GM13977 (cell line): ENCODE measurements at places on chromosomes 1 and 21.

DNA sequence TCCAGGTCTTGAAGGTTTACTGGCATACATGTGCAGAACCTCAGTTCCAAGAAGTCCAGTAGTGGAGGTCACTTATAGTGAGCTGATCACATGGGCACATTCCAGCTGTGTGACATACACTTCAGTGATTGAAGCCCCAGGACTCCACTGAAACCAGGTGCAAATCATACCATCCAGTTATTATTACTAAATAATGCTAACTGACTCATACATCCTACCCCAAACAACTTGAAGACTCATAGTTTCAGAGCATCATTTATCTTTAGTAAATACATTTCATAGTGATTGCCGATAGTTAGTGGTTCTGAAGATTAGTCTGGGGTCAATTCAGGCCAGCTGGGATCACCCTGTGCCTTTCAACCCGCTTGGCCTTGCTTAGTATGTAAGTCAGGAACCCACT lies 137.9 kb upstream of the UBE2U start:
- DNase-seq = no peak

DNA sequence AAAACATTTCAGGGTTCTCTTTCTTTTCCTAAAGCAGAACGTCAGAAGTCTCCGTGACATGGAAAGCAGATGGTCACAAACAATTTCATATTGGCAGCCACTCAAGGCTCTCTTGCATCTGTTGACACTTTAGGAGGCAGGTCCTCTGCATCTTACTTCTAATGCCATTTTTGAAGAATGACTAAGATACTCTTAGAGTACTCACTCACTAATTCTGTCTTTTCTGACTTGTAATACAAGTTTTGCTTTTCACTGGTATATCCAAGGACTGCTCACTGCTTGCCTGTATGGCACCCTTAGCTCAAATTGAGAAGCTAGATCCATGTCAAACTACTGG lies 68.3 kb downstream of the PRRX1 start:
- no peak for DNase-seq

DNA sequence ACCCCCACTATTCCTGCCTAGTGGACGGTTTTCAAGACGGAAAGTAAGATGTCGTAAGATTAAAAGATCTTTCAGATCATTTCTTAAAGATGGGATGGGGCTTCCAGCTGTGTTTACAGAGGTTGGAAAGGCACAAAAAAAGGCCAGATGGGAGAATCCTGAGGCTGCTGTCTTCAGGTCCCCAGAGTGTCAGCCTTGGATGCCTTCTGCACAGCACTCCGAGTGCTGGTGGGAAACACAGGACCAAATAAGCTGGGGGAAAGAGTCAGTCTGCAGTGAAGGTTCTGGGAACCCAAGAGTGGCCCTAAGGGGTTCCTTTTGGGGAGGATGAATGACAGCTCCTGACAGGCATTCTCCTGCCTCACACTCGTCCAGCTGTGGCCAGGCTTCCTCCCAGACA lies 96.5 kb downstream of the COLGALT2 start:
- no peak for DNase-seq

- no peak for DNase-seq
Measured at GRCh38 chr1:151158751-151159251, 2.4 kb downstream of the TNFAIP8L2 start.

- no peak for DNase-seq
Measured at GRCh38 chr1:108646648-108647269, 14.1 kb downstream of the HENMT1 start.

- DNase-seq = no peak
Measured at GRCh38 chr1:235881930-235882700, 15.4 kb upstream of the LYST start.

DNA sequence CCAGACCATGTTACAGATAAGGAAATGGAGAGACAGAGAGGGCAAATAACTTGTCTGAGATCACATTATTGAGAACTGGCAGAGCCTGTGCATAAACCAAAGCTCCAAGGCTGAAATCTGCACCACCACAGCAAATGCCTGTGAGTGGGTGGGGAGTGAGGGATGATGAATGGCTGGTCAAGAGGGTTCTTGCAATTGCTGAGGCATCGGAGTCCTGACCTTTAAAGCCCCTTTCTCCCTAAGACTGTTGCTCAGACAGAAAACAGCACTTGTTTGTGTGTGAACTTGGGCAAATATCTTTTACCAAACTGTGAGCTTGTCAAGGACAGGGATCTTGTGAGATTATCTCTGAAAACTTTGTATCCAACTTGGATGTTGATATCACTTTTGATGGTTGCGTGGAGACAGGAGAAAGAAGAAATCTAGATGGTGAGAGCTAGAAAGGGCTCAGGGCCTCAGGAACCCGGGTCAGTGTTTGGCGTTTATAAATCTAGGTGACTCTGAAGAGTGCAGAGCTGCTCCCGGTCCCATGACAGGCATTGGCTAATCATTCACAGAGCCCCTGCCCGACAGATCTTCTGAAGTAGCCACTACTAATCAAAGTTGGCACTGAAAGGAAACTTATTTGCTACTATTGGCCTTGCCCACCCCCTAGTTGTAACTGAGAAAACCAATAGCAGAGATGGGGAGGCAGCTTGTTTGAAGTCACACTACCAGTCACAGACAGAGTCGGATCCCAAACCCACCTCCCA lies 122.3 kb downstream of the FOXD2 start:
- DNase-seq = no peak

DNA sequence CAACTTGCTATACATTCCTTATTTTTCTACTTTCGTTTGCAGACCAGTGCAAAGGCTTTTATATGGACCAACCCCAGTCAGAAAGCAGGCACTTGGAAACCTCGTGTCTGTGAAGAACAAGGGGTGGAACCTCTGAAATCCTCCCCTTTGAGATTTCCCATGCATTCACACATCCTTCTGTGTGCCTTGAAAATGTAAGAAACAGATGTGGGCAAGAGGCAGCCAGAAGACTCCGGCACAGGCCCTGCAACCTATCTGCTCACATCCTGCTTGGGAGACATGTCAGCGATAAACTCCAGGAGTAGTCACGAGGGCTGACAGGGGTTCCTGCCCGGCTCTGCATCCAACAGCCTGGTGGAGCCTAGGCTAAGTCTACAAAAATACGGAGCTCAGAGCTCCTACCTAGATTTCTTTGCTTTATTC lies 42.5 kb downstream of the ETS2 start:
- no peak for DNase-seq

- peak; percentile 83 for DNase-seq
Measured at GRCh38 chr21:33403128-33403785, at the start of gene IFNGR2. IFNGR2 (plus strand) TSS chr21:33403413; CDS start chr21:33403544, 131 bp downstream.

DNA sequence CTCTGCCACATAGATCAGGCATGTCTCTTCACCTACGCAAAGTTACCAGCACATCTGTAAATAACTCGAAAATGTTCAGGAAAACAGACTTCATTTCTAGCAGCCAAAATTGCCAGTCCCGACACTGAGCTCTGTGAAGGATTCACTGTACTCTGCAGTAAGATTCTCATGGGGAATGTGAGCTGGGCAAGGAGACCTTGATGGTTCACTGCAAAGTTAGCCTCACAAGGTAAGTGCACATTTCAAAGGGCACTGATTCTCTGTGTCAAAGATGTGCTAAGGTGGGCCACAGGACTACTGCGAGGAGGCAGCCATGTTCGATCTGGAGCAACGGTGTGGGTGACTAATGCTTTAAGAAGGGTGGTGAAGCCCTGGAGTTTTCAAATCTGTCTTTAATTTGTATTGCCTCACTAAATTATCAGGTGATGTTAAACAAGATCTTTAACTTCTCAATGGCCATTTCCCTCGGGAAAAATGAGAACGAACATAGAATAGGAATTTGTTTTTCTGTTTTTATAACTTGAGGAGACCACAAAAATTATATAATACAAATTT lies 25.2 kb downstream of the STPG1 start:
- DNase-seq = no peak

DNA sequence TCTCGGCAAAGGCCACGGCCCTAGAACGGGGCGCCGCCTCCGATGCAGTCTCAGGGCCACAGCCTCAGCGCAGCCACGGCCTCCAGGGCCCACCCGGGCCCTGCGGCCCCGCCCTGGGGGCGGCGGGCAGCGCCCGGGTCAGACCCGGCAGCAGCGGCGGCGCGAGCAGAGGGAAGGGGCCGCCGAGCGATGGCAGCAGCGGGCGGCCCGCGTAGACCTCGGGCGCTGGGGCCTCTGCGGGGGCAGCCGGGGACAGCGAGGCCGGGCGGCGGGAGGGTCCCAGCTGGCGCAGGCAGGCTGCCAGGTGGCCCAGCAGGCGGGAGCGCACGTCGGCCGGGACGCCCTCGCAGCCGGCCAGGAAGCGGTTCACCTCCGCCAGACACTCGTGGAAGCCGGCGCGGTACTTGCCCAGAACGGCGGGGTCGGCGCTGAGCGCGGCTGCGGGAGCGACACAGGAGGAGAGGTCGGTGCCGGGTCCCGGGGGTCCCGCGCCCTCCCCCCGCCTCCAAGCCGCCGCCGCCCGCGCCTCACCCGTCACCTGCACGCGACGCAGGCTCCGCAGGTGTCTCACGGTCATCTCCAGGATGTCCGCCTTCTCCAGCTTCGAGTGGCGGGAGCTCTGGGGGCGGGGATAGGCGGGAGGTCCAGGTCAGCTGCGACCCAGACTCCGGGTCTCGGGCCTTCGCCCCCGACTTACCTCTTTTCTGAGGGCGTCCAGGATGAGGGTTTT lies 737 bp downstream of the HES4 start:
- DNase-seq = no peak

GRCh38 chr21:36134803-36135390 lies at the start of gene CBR3:
CBR3 (plus strand) TSS chr21:36135079; CDS start chr21:36135193, 114 bp downstream.
- DNase-seq = peak; percentile 53

GRCh38 chr1:191452586-191452985 lies 705.7 kb upstream of the RGS18 start:
- no peak for DNase-seq

- no peak for DNase-seq
Measured at GRCh38 chr1:153760440-153760839, 14.8 kb upstream of the SLC27A3 start.

- no peak for DNase-seq
Measured at GRCh38 chr1:99710994-99711393, 55.4 kb downstream of the FRRS1 start.

DNA sequence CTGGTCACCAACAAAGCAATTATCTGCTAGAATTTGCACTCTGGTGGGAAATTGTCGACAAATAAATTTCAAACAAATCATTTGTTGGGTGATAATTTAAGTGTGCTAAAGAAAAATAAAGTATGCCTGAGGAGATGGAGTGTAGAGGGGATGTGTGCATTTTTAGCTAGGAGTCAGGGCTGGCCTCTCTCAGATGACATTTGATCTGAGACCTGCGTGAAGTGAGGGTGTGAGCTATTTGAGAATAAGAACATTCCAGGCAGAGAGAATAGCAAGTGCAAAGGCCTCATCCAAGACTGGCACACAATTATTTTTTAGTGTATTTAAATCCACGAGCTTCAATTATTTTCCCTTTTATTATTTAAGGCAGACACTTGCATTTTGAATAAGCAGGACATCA lies 19.7 kb upstream of the S1PR1 start:
- no peak for DNase-seq

DNA sequence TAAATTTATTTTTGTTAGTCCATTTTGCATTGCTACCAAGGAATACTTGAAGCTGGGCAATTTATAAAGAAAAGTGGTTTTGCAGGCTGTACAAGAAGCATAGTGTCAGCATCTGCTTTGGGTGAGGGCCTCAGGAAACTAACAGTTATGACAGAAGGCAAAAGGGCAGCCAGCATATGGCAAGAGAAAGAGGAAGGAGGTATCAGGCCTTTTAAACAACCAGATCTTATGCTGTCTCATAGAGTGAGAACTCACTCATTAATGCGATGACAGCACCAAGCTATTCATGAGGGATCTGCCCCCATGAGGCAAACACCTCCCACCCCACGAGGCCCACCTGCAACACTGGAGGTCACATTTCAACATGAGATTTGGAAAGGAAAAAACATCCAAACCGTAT lies 898.4 kb downstream of the KCNT2 start:
- no peak for DNase-seq

- peak; percentile 16 for DNase-seq
Measured at GRCh38 chr1:90726986-90727480, 9.9 kb upstream of the BARHL2 start.

- DNase-seq = no peak
Measured at GRCh38 chr1:243791586-243792267, 58.3 kb downstream of the AKT3 start.

GRCh38 chr1:167631936-167632614 lies 2.0 kb downstream of the RCSD1 start:
- DNase-seq = no peak
